H1 (cell line): ENCODE measurements at places on chromosomes 16 and 17. TPM values are rescaled to one million over a fixed set of nuclear protein-coding genes. Genes with fewer than 3 reads are reported as not detected.

SLC2A4 gene
- 5.7 and 6.4 TPM in 2 replicates for total RNA-seq

KRT36 gene
- total RNA-seq = not detected in 2 replicates

SLC5A2 gene
- total RNA-seq = 0.56 and 1.1 TPM in 2 replicates

TAT gene
- total RNA-seq = not detected in 2 replicates

ASIC2 gene
- total RNA-seq = 1.1 and 1.2 TPM in 2 replicates

SLC6A4 gene
- total RNA-seq = 0.09 TPM in 1 of 2 replicates, not detected in the other

TRAPPC2L gene
- 94.0 and 98.7 TPM in 2 replicates for total RNA-seq

ACD gene
- total RNA-seq = 34.8 and 35.8 TPM in 2 replicates

OR4D2 gene
- not detected in 2 replicates for total RNA-seq

TBC1D3 gene
- not detected in 2 replicates for total RNA-seq

WNT3 gene
- total RNA-seq = 1.3 and 2.0 TPM in 2 replicates

FOXC2 gene
- 0.09 and 0.11 TPM in 2 replicates for total RNA-seq

CDT1 gene
- total RNA-seq = 95.4 and 96.5 TPM in 2 replicates

HS3ST3B1 gene
- 14.0 and 14.4 TPM in 2 replicates for total RNA-seq

KRTAP9-8 gene
- not detected in 2 replicates for total RNA-seq

HCRT gene
- total RNA-seq = not detected in 2 replicates

HP gene
- total RNA-seq = not detected in 2 replicates

OMG gene
- total RNA-seq = not detected in 2 replicates

DPEP1 gene
- total RNA-seq = 2.5 and 3.1 TPM in 2 replicates
